ENCODE measurements at places on chromosomes 2 and 18. TPM values are rescaled to one million over a fixed set of nuclear protein-coding genes. Genes with fewer than 3 reads are reported as not detected.
A peak's percentile ranks its signal among the peaks of the same experiment; 100 is the strongest.

GRCh38 chr2:80473796-80474195 is 169.2 kb upstream of the LRRTM1 start:
- DNase-seq: no peak

GRCh38 chr2:62187246-62187645 is 8.7 kb upstream of the B3GNT2 start:
- no peak for DNase-seq

PARD3B gene
- 1.6 TPM for total RNA-seq

ELAC1 gene
- 4.2 TPM for total RNA-seq

UGT1A3 gene
- total RNA-seq: not detected

DNA sequence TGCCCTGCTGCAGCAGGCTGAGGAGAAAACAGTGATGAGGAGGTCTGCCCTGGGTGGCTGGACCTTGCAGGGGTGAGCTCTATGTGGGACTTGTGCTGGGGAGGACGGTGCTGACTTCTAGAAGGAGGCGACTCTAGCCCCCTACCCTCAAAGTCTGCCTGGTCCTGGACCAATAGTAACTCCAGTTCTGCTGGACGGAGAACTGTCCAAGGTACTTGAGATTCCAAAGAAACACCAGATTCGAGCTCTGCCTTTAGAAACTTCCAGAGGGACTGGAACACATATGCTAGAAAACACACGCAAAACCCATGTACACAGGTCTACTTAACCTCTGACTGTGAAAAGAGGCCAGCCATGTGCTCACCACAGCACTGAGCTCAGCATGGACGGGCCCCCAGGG is 260.6 kb downstream of the TWIST2 start:
- no peak for DNase-seq

DNA sequence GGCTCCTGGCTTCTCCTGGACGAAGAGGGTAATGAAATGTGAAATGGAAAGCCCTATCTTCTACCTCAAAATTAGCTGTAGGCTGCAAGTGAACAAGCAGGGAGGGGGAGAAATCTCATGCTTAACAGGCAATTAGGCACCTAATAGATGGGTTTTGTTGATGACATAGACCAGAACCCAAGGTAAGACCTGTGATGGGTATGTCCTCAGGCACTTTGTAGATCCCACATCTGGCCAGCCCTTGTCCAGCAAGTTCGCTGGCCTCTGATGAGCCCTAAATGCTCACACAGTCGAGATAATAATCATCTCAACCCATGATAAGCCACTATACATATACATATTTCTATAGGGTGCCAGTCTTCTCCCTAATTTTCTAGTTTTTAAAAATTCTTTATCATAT is 82.6 kb downstream of the MARCO start:
- no peak for DNase-seq

DNA sequence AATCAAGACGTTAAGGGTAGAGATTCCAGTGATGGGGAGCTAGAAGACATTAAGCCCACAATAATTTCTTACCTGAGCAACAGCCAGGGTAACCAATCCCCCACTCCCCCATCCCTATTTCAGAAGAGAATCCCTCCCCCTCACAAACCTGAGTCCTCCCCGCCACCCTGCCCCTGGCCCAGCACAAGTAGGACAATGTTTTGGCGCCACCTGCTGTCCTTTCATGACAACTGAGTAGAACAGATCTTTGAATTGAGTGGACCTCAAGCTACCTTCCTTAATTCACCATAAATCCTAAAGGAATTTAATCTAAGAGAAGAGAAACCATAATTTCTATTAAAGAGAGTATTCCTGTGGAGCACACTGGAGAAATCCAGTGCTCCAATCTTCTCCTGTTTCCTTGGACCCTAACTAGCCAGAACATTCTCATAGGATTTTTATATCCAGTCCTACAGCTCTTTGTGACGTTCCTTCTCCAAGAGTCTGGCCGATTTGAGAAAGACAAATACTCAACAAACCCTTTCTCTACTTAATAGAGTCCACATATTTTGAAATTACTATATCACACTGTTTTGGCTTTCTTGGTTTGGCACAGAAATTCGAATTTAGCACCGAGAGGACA is 41.1 kb downstream of the NHEJ1 start:
- peak; percentile 39 for DNase-seq

DYTN gene
- not detected for total RNA-seq

Measured in M059J (cell line).